Stomach (tissue), 19 donors: ENCODE measurements at places on chromosomes 3 and 15.

- DNase-seq = no peak
- no peak overlapping the region for H3K4me3 ChIP-seq
- H3K27ac ChIP-seq = no peak overlapping the region
- H3K36me3 ChIP-seq = no peaks in the 10 kb centered on the region
- peaks cover 10% of the 10 kb centered on the region for H3K4me1 ChIP-seq
- no peaks in the 10 kb centered on the region for H3K27me3 ChIP-seq
These were observed 242.4 kb downstream of the CD47 start for GRCh38 chr3:107848351-107848915.

- H3K4me1 ChIP-seq = no peaks in the 10 kb centered on the region
- no peaks in the 10 kb centered on the region for H3K27me3 ChIP-seq
- no peak for DNase-seq
- no peak overlapping the region for H3K27ac ChIP-seq
- no peak overlapping the region for H3K4me3 ChIP-seq
These were observed 175.1 kb downstream of the VGLL3 start for GRCh38 chr3:86815880-86816279.

DNA sequence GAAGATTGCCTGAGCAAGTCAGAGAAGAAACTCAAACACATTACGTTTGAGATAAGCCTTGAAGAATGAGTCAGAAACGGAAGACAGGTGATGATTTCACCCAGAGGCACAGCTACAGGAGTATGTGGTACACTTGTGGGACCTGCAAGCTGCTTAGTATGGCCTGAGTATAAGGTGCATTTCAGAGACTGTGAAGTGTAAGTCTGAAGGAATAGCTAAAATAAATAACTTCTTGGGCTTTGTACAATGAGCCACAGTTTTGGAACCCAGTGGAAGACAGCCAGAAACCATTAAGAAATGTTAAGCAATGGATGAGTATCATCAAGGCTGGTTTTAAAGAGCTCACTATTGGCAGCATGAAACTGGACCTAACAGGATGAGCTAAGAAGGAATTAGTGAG is 826.2 kb downstream of the ROBO1 start:
- H3K27ac ChIP-seq = no peak overlapping the region
- H3K4me3 ChIP-seq = no peak overlapping the region
- peak; percentile 13 for DNase-seq
- H3K36me3 ChIP-seq = no peaks in the 10 kb centered on the region
- H3K4me1 ChIP-seq = no peaks in the 10 kb centered on the region

DNA sequence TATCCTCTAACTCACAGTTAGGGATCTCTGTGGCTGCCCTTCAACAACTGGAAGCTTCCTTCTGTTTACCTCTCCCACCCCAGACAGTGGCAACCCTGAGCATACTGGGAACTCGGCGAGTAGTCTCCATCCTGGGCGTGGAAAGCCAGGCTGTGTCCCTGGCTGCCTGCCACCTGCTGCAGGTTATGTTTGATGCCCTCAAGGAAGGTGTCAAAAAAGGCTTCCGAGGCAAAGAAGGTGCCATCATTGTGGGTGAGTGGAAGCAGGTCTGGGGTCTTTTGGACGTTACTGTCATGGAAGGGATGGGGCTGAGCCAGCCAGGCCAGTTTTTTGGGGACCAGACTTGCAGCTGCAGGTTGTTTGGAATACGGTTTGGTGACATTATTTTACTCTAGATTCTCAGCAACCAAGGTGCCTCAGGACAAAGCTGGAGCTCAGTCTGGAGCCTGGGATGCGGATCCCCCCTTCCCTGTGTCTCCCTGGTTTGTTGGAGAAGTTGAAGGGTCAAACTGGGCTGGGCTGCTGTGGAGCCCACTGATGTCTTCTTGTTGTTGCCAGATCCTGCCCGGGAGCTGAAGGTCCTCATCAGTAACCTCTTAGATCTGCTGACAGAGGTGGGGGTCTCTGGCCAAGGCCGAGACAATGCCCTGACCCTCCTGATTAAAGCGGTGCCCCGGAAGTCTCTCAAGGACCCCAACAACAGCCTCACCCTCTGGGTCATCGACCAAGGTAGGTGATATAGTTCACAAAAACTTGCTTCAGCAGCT is 7.5 kb downstream of the UNC45A start:
- no peak for DNase-seq
- no peak overlapping the region for H3K4me3 ChIP-seq
- H3K4me1 ChIP-seq = no peaks in the 10 kb centered on the region
- H3K36me3 ChIP-seq = peaks cover 100% of the 10 kb centered on the region

GRCh38 chr3:47028667-47029066 is 49.2 kb downstream of the NBEAL2 start:
- DNase-seq = no peak
- no peak overlapping the region for H3K27ac ChIP-seq
- H3K4me1 ChIP-seq = no peaks in the 10 kb centered on the region
- peaks cover 28% of the 10 kb centered on the region for H3K36me3 ChIP-seq
- no peak overlapping the region for H3K4me3 ChIP-seq
- no peaks in the 10 kb centered on the region for H3K27me3 ChIP-seq
